ENCODE measurements at places on chromosomes 1 and 21.

GRCh38 chr1:229117664-229118300 lies 153.1 kb upstream of the RAB4A start:
- DNase-seq: no peak

- no peak for DNase-seq
Measured at GRCh38 chr21:21200103-21200938, 202.1 kb downstream of the NCAM2 start.

DNA sequence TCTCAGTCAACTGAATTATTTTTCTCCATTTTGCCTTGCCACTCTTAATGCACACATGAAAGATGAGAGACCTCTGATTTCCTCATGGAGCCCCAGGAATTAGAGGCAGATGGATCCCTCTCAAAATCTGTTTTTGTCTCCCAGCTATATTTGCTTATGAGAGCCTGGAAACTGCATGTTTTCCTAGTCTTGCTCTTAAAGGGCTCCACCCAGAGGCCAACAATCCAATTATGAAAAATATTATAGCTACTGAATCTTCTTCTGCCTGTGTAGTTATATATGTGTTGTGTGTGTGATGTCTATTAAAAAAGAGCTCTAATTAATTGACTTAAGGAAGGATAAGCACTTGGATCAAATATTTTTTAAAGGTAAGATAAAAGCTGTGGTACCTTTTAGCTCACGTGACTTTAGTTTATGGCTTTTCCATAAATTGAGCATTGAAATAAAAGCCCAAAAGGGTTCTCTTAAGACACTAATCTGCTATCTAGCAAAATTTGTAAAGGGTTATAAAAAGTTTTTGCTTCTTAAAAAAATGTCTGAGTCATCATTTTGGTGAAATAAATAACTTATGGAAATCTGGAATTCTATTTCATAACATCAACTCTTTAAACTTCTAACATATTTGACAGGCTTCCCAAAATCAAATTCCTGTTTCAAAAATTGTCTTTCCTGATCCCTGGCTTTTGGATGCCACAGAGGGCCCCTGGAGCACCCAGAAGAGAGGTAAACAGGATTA lies 31.2 kb upstream of the TSPEAR start:
- no peak for DNase-seq

DNA sequence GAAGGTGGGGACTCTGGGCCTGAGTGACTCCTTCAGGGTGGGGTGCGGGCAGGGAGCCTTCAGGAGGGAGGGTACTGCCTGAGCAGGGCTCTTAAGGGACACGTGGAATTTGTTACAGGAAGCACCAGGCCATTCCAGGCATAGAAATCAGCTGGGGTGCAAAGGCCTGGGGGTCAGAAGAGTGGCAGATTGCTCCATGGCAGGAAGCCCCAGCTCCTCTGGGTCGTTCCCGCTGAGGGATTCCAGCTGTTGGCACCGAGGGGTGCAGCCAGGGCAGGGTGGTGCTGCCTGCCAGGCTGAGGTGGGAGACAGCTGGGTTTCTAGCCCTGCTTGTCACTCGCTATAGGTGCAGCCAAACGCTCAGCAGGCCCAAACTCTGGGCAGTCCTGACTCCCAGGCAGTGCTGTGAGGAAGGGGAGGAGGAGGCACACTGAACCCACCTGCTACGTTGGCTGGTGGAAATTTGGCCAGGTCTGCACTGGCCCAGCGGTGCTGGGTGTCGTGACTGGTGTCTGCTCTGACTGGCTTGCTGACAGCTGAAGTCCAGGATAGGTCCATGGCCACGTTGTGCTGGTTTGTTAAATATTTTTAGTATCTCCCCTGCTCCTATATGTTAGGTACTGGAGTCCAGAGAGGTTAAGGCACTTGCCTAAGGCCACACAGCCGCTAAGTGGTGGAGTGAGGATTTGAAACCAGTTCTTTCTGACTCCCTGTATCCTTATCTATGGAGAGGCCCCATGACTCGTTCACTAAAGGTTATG lies 19.3 kb downstream of the TNFRSF1B start:
- no peak for DNase-seq

DNA sequence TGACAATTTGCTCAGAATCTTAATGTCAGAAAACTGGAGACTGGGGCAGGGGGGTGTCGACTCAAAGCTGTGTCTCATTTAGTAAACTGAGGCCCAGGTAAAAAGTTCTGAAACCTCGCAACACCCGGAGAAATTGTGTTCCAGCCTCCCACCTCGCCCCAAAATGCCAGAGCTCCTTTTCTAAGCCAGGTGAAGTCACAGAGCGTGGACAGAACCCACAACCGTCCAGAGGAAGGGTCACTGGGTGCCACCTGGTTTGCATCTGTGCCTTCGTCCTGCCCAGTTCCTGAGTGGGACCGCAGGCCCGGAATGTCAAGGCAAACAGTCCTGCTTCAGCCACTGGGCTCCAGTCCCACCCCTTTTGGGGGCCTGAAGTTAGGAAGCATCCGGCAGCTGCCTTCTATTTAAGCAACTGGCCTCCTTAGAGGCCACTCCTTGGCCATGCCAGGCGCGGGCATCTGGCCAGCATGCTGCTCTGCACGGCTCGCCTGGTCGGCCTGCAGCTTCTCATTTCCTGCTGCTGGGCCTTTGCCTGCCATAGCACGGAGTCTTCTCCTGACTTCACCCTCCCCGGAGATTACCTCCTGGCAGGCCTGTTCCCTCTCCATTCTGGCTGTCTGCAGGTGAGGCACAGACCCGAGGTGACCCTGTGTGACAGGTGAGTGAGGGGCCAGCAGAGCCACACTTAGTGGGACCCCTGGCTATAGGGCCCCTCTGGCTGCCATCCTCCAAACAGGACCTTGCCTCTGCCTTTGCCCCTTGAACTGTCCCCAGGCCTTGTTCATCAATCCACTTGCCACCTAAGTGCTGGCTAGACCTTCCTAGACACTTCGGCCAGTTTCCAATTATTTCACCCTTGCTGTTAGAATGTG lies at the start of gene TAS1R1:
TAS1R1 (plus strand) TSS at position 401 of the 872 bp plus-strand sequence; CDS start at position 468, 67 bp downstream.
- no peak for DNase-seq

GRCh38 chr1:205380882-205381281 lies 24.2 kb upstream of the KLHDC8A start:
- DNase-seq: no peak

DNA sequence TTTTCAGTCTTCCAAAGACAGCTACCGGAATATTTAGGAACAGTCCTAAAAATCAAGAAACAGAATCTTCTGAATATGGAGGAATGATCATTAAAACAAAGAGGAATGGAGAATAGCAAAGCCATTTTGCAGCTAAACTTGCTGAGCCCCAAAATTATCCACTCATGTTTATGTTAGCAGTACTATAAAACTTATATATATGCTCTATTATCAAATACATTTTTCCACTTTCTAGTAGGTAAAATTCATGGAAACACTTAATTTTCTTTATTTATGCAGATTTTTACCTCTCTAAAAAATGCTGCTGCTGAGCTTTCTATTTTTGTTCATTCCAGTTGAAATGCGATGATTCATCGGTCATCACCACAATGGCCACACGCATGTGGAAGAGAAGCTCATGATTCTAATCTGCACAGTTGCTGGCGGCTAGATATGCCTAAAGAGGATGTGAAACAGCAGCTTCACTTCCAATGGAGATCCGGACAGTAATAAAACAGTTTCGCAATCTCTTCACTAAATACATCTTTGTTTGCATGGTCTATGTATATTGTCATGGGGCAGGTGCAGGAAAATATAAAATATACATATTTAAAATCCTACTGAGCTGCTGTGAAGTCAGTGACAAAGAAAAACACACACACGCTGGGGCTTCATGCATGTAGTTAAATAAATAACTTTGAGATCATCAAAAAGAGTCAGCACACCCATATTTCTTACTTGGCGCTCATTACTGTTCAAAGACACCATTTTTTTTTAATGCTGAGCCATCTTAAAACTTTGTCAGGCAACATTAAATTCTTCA lies 292.2 kb downstream of the SMYD3 start:
- no peak for DNase-seq

DNA sequence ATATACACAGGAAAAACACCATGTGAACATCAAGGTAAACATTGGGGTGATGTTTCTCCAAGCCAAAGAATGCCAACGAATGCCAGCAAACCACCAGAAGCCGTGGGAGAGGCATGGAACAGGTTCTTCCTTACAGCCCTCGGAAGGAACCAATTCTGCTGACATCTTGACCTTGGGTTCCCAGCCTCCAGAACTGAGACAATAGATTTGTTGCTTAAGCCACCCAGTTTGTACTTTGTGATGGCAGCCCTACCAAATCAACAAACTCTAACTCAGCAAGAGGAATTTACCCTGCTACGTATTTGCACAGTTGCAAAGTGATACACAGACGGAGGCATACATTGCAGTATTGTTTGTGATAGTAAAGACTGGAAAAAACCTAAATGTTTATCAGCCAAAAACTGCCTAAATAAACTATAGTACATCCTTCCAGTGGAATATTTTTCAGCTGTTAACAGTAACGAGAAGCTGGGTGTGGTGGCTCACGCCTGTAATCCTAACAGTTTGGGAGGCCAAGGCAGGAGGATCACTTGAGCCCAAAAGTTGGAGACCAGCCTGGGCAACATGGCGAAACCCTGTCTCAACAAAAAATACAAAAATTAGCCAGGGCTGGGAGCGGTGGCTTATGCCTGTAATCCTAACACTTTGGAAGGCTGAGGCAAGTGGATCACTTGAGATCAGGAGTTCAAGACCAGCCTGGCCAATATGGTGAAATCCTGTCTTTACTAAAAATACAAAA lies 12.5 kb upstream of the ZC3H12A start:
- DNase-seq: no peak

GRCh38 chr1:226126824-226127569 lies 59.5 kb downstream of the ACBD3 start:
- no peak for DNase-seq
